NCI-H226 (cell line): ENCODE measurements at places on chromosomes 6 and 20.

DNA sequence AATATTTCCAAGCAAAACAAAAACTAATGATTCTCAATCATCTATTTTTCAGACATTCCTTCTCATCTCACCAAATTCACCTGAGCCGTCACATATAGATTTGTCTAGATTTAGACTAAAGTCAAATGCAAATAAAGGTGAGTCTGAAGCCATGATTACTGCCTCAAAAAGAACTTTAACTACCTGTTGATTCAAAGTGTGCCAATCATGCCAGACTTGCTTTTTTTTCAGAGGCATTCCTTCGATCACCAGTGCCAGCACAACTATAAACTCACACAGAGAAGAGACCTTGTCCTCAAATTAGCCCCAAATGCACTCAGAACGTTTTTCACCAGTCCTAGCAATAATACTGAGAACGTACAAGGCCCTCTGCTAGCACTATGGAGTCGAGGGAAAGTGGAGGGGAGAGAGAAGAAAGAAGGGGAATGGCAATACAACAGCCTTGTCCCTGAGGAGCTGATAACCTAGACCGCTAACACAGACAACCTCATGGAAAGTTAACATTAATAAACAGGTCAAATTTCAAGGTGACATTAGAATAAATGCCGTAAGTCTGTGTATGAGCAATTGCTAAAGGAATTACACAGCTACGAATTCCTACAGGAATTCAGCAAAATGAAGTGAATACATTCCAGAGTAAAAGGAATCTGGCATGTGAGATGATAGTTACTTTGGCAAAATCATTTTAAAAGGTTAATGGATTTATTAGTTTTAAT is 60.9 kb downstream of the EPB41L2 start:
- no peak for DNase-seq

DNA sequence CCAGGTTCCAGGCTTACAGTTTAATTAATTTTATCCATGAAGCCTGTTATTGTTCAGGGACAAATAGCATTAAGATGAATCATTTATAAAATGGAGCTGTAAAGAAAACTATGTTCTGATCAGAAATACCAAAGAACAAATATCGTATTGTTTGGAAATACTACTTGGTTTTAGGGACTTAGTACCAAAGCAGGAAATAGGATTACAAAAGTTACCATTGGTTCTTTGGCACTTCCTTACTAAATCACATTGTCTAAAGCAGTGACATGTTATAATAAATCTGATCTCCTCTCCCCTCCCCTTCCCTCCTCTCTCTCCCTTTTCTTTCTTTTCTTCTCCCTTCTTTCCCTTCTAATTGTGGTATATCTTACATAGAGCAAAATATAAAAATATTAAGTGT is 29.6 kb downstream of the CRYBG1 start:
- no peak for DNase-seq

DNA sequence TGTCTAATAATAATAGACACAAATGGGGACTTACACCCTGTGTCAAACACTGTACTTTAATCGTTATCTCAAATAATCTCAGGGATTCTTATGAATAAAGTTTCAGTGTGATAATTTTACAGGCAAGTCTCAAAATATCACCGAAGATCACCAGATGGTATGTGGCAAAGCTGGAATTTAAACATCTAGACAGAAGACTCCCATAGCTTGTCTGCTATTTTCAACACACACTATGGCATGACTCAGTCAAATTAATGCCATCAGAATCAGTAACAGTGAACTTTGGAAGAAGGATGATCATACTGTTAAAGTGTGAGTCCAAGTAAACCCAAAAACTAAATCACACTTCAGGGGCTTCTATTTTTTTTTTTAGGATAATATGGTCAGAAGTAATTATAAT is 867.6 kb upstream of the FLRT3 start:
- no peak for DNase-seq

- DNase-seq, result no peak
Observed at GRCh38 chr20:47982574-47983360, 197.5 kb upstream of the SULF2 start.

- DNase-seq, result no peak
Observed at GRCh38 chr20:46186210-46186609, 68.1 kb downstream of the CD40 start.

DNA sequence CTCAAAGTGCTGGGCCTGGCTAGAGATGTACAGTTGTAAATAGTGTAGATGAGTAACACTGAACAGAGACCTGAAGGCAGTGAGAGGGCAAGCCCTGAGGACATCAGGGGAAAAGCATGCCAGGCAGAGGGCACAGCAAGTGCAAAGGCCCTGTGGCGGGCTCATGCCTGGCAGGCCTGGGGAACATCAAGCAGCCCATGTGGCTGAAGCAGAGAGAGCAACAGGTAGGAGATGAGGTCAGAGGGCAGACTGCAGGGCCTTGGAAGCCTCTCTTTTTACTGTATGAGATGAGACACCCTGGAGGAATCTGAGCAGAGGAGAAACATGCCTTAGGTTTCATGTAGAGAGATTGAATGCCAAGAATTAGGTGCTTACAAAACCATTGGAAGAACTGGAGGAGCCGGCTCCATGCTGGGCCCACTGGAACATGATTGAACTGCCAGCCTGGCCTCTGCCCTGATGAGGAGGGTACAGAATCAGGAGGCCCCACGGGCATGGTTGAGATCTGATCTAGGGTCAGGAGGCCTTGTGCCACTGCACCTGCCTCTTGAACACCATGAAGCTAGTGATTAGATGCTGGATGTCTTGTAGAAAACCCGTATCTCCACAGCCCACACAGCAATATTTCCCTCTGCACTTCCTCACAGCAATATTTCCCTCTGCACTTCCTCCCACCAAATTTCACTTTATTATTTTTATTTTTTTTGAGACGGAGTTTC is 5.9 kb upstream of the HMGA1 start:
- DNase-seq, result peak; percentile 62

DNA sequence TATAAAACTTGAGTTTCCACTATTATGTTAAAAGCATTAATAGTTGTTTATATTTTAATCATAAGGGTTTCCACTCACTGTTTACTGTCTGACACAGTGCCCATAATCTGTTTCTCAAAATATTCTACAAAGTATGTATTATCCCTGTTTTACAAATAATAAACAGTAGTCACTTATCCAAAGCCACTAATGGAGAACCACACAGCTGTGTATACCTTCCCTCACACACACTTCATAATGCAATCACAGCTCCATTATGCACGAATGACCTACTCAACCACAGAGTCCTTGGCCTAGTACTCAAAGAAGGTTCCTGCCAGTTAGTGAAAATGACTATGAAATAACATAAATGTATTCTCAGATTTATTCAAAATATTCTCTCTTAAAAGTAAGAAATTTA is 103.1 kb downstream of the EPB41L2 start:
- no peak for DNase-seq

DNA sequence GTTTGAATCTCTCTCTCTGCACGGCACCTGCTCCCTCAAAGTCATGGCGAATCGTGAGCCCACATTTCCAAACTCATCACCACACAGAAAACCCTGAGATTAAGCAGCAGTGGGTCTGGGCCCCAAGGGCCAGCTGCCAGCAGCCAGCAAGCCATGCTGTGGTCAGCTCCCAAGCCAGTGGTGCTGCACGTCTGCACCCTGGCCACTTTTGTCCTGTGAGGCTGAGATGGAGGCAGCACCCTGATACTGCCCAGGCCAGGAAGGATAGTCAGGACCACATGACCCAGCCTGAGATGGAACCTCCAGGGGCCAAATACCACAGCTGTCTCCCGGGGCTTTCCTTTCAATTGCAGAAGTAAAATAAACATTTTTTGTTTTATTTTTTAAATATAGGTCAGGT is 93.9 kb downstream of the PRND start:
- DNase-seq, result no peak

GRCh38 chr6:15077006-15077405 is 168.9 kb upstream of the JARID2 start:
- DNase-seq, result peak; percentile 40

DNA sequence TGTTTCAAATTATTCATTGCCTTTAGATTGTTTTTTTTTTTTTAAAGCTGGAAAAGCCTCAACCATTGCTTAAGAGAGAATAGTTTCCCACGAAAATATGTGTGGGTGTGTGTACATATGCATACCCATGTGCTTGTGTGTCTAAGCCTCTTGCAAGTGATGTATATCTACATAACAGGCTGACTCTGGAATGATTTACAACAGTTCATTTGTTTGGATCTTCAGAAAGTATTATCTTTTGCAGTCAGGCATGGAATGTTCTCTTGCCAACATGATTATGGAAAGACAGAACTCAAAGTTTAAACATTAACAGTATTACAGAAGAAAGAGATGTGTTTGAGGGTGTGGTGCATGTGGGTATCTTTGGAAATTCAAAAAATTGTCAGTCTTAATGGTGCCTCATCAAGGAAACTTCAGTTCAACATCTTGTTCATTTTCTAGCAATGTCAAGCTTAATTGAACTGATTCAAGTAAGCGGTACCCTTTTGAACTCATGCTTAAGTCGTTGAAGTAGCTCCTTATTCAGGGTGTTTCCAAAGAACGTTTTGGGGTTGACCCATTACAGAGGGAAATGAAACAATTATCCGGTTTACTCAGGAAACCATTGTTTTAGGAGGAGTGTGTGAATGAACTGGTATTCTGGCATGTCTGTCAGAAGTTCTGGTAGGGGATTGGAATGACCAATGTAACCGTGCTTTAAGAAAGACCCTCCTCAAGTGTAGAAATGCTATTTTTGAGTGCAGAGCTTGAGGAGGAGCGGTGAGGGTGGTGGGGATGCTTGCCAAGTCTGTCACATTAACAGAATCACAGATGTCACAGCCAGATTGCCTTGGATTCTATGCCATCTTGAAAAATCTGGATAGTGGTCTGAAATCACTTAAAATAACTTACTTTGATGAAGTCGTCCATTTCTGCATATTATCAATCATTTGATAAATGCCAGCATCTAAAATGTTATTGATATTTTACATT is 60.3 kb downstream of the ADGRG6 start:
- DNase-seq, result peak; percentile 89

GRCh38 chr6:127185437-127185995 is 67.0 kb downstream of the RSPO3 start:
- DNase-seq, result no peak

DNA sequence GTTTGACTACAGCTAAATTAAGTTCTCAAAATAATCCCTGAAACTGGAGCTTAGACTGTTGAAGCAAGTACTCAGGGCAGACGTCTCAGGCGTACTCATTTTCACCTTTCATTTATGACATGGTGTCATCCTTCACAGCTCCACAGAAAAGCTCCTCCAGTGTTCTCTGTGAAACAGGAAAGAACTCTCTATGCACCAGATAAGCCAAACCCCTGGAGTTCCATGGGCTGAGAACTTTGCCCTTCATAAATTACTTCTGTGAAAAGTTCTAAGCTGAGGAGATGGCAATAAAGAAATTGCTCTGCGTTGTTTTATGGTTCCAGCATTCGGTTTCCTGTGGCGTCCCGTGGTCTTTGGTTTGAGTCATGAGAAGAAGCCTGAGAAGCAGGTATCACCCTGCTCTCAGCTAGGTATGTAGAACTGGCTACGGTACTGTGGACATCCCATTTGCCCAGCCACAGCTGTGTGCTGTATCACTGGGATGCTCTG is 20.2 kb upstream of the RREB1 start:
- no peak for DNase-seq

DNA sequence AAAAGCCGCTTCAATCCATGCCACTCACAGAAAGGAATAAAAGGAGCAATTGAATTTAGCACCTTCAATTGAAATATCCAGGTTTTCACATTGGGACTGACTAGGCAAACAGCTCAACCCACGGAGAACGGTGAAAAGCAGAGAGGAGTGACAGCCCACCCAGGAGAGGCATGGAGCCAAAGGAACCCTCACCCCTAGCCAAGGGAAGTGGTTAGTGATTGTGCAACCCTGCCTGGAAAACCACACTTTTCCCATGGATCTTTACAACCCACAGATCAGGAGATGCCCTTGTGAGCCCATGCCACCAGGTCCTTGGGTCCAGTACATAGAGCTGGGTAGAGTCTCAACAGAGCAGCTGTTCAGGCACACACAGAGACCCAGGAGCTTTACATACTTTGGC is 911.8 kb downstream of the EPHA7 start:
- DNase-seq, result no peak

DNA sequence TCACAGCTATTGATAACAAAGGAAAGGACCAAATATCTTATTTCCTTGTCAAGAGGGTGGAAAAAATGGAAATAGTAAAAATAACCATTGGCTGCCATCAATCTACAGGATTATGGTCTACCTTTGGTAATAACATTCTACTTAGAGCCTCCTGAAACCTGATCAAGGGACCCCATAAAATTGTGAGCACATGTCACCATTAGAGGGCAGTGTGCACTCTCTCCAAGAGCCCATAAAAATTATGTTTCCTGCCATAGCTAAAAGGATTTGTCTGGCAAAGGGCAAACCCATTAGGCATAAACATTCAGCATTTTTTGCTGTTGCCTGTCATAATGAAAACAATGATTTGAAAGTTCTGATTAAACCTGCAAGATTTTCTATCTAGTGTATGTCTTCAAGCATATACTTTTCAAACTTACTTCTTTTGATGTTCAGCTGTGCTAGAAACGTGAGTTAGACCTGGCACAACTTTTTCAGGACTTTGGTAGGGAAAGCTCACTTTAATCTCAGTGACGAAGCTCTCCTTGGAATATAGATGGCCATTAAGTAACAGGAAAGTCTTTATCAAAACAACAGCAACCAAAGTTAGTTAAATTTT is 120.7 kb upstream of the ZFP64 start:
- peak; percentile 9 for DNase-seq

GRCh38 chr20:49385465-49385864 is 97.0 kb downstream of the KCNB1 start:
- peak; percentile 52 for DNase-seq

- DNase-seq, result no peak
Observed at GRCh38 chr6:43921548-43922425, 151.8 kb downstream of the VEGFA start.

DNA sequence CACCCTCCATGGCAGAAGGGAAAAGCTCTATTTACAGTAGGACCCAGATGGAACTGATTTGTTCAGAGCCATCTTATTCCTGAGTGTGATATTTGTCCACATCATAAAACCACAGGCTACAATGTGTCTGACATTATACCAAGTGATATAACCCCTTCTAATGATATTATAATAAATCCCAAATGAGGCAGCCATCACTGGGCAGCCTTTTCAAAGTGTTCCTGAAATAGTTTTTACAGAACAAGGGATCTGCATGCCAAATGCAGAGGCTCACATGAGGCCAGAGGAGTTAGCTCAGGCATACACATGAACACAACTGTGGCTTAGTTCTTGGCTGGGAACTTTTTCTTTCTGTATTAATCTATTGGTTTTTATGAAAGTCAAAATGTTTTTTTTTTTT is 207.7 kb downstream of the MAFB start:
- DNase-seq, result no peak

DNA sequence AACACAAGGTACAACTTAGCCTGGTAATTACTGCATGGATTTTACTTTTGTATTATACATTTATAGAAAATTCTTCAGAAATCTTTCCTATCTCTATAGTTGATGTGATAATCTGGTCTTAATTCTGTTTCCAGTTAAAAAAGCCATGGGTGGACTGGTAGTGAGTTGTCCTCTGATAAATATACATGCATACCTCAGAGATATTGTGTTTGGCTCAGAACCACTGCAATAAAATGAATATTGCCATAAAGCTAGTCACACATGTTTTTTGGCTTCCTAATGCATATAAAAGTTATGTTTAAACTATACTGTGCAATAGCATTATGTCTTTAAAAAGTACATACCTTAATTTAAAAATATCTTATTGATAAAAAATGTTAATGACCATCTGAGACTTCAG is 708.6 kb upstream of the MARCKS start:
- no peak for DNase-seq
